ENCODE measurements at places on chromosomes 16 and 17. TPM values are rescaled to one million over a fixed set of nuclear protein-coding genes. Genes with fewer than 3 reads are reported as not detected.

DNA sequence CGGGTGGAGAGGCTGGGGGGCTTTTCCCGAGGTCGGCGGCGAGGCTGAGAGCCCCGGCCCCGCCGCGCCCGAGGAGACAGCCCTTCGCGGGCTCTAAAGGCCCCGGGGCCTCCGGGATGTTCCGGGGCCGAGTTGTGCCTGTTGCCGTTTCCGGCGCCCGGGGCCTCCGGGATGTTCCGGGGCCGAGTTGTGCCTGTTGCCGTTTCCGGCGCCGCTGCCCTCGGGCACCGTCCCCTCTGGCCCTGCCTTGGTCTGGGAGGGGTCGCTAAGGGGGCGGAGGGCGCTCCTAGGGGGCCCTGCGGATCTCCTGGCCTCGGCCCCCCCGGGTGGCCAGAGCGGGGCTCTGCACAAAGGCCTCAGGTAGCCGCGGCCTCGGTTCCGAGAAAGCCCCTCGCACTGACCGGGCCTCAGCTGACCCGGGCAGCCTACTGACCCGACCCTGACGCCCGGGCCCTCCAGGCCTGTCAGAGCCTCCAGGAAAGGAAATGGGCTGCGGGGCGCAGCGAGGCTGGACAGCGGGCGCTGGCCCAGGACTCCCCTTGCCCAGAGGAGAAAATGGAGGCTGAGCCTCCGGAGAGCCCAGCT is 24.2 kb downstream of the ACTG1 start:
- H3K27ac ChIP-seq, result peak overlapping the region; percentile 83
- no peaks in the 10 kb centered on the region for H3K27me3 ChIP-seq
- no peak for DNase-seq
- H3K36me3 ChIP-seq, result no peaks in the 10 kb centered on the region
- peaks cover 46% of the 10 kb centered on the region for H3K4me1 ChIP-seq

- no peaks in the 10 kb centered on the region for H3K36me3 ChIP-seq
- no peaks in the 10 kb centered on the region for H3K4me1 ChIP-seq
- H3K27ac ChIP-seq, result peak overlapping the region; percentile 48
- peak; percentile 19 for DNase-seq
Measured at GRCh38 chr17:37450112-37450511, 39.6 kb upstream of the DUSP14 start.

The ZNF785 gene
- 11.7 TPM for total RNA-seq

The CDH3 gene
- 77.6 TPM for total RNA-seq

The SOX8 gene
- total RNA-seq, result 2.7 TPM

The CNTNAP1 gene
- total RNA-seq, result 3.6 TPM

The DHRS7C gene
- total RNA-seq, result 1.2 TPM

DNA sequence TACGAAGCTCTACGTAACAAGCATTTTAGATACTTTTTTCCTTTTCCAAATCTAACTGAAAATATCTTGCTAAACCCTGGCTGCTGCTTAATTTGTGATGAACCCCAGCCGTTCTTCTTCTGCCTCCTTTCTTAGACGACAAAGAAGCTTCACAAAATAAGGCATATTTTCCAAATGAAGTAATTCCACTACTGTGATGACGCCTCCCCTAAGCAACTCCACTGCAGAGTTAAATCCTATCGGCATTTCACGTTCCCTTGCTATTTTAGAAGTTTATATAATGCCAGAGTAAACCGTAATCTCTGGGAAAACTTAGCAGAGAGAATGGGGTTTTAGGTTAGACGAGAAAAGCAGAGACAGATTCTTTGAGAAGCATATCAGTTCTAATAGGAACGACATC is 683.1 kb upstream of the SALL1 start:
- no peaks in the 10 kb centered on the region for H3K27me3 ChIP-seq
- no peak overlapping the region for H3K4me3 ChIP-seq
- H3K36me3 ChIP-seq, result no peaks in the 10 kb centered on the region
- no peaks in the 10 kb centered on the region for H3K4me1 ChIP-seq

DNA sequence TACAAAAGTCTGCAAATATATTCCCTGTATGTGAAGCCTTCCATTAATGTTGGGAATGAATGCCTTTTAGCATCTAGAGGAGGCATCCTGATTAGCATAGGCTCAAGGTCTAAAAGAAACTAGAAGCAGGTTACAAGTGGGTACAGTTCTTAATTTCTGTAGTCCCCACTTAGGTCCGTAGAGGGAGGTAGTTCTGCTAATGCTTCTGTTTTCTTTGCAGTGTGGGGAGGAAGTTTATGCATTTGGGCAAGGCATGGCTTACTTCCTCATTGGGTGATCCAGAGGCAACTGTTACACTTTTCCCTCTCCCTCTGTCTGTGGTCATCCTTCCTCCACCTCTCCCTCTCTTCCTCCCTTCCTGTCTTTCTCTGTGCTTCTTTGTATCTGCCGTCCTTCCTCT is 108.4 kb upstream of the ZKSCAN2 start:
- peaks cover 3% of the 10 kb centered on the region for H3K4me1 ChIP-seq
- no peak overlapping the region for H3K4me3 ChIP-seq
- no peaks in the 10 kb centered on the region for H3K36me3 ChIP-seq
- DNase-seq, result no peak
- no peak overlapping the region for H3K27ac ChIP-seq
- H3K27me3 ChIP-seq, result no peaks in the 10 kb centered on the region

DNA sequence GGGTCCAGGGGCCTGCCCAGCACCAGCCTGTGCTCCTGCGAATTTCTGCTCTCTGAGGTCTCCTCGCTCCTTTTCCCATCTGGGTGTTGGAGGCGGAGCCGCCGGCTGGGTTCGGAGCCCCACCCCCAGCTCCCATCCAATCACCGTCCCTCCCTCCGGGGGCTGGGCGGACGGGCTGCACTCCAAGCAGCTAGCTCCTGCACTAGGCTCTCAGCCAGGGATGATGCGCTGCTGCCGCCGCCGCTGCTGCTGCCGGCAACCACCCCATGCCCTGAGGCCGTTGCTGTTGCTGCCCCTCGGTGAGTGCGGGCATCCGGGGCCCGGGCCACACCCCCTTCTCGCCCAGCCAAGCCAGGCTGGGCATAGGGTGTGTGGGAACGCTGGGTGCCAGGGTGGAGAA is at the start of gene NRN1L:
TSS of gene NRN1L (plus strand) at position 202 of the 400 bp plus-strand sequence. CDS start at position 221, 19 bp downstream.
- H3K27me3 ChIP-seq, result no peaks in the 10 kb centered on the region
- no peaks in the 10 kb centered on the region for H3K36me3 ChIP-seq
- DNase-seq, result peak; percentile 83
- H3K4me1 ChIP-seq, result peaks cover 3% of the 10 kb centered on the region
- H3K27ac ChIP-seq, result no peak within 1 kb of the TSS
- no peak within 1 kb of the TSS for H3K4me3 ChIP-seq

The SOCS3 gene
- total RNA-seq, result 130 TPM

DNA sequence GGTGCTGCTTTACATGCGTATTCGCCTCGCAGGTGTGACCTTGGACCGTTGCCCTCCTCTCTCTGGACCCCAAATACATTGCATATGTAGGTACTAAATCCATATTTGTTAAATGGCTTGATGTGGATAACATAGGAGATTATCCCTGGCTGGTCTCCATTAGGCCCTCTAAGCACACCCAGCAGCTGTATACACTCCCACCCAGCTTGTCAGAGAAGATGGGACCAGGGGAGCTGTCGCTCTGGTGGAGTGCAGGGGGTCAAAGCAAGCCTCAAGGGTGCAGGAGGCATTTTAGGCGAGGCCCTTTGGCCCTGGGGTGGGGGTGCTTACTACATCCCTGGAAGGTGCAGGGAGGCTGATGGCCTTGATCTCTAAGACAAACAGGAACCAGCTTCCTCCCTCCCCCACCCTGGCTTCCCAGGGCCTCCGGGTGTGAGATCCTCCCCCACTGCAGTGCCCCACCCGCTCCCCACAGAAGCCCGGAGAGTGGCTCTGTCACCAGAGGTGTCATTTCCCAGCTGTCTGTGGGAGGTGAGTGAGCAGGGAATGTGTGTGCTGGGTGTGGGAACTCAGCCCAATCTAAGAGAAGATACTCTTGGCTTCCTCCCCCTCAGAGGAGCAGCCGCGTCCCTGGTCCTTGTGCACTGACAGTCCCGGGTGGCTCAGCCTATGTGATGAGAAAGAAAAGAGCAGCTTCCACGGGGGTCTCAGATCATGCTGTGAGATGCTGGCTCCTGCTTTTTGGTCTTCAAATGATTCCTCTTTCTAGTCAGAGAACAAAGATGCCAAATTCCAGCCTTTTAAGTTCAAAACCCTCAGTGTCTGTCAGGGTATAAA is 1.4 kb upstream of the VAMP2 start:
- H3K27ac ChIP-seq, result peak overlapping the region; percentile 100
- DNase-seq, result peak; percentile 75
- H3K36me3 ChIP-seq, result no peaks in the 10 kb centered on the region
- H3K27me3 ChIP-seq, result no peaks in the 10 kb centered on the region
- no peak overlapping the region for H3K4me3 ChIP-seq
- peaks cover 25% of the 10 kb centered on the region for H3K4me1 ChIP-seq

- H3K27ac ChIP-seq, result no peak overlapping the region
- DNase-seq, result peak; percentile 7
- H3K4me3 ChIP-seq, result no peak overlapping the region
- no peaks in the 10 kb centered on the region for H3K36me3 ChIP-seq
- H3K4me1 ChIP-seq, result peaks cover 4% of the 10 kb centered on the region
- H3K27me3 ChIP-seq, result no peaks in the 10 kb centered on the region
Measured at GRCh38 chr17:58783380-58783779, 27.7 kb downstream of the PPM1E start.

The PRR15L gene
- 64.9 TPM for total RNA-seq

DNA sequence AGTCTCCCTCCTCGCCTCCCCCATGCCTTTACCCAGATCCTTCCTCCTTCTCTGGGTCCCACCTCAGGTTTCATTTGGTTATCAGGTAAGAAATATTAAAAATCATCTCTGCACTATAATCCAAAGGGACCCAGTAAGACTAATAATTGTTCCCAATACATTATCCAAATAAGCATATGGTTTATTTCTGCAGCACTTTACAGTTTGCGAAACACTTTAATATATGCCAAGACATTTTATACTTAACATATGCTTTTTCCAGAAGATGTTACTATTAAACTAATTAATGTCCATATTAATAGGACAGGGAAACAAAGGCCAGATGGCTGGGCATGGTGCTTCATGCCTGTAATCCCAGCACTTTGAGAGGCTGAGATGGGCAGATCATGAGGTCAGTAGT is 33.3 kb downstream of the CD300LF start:
- H3K4me3 ChIP-seq, result no peak overlapping the region
- H3K27ac ChIP-seq, result no peak overlapping the region
- H3K27me3 ChIP-seq, result peaks cover 6% of the 10 kb centered on the region
- peaks cover 4% of the 10 kb centered on the region for H3K4me1 ChIP-seq

GRCh38 chr17:3983606-3984484 is 19.6 kb upstream of the ATP2A3 start:
- H3K4me3 ChIP-seq, result no peak overlapping the region
- H3K27ac ChIP-seq, result no peak overlapping the region
- no peaks in the 10 kb centered on the region for H3K4me1 ChIP-seq
- DNase-seq, result no peak
- no peaks in the 10 kb centered on the region for H3K36me3 ChIP-seq

DNA sequence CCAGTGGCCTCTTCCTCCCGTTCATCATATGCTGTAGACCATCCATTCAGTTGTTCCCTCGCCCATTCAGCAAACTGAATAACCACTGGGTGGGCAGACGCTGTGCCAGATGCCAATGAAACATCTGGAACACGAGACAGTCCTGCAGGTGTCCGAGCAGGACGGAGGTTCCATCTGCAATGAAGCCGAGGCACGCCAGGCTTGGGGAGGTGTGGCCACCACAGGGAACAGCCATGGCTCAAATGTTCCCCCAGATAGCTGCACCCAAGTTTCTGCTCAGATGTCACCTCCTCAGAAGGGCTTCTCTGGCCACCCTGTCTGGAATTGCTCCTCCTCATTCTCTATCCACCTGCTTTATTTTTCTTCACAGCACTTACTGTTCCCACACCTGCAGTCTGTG is 30.5 kb downstream of the UBE2O start:
- no peak overlapping the region for H3K4me3 ChIP-seq
- no peaks in the 10 kb centered on the region for H3K4me1 ChIP-seq
- no peak overlapping the region for H3K27ac ChIP-seq
- no peaks in the 10 kb centered on the region for H3K36me3 ChIP-seq
- H3K27me3 ChIP-seq, result no peaks in the 10 kb centered on the region

- H3K4me3 ChIP-seq, result no peak overlapping the region
- H3K27me3 ChIP-seq, result no peaks in the 10 kb centered on the region
- no peaks in the 10 kb centered on the region for H3K36me3 ChIP-seq
- H3K27ac ChIP-seq, result no peak overlapping the region
- no peaks in the 10 kb centered on the region for H3K4me1 ChIP-seq
- no peak for DNase-seq
Measured at GRCh38 chr17:68176718-68177117, 71.1 kb upstream of the AMZ2 start.

GRCh38 chr17:19830061-19830460 is 37.7 kb downstream of the ULK2 start:
- H3K4me1 ChIP-seq, result no peaks in the 10 kb centered on the region
- H3K27ac ChIP-seq, result no peak overlapping the region
- no peak overlapping the region for H3K4me3 ChIP-seq
- H3K27me3 ChIP-seq, result no peaks in the 10 kb centered on the region
- no peaks in the 10 kb centered on the region for H3K36me3 ChIP-seq

The KCNH4 gene
- total RNA-seq, result 0.17 TPM

The TCAP gene
- 0.90 TPM for total RNA-seq

- H3K4me1 ChIP-seq, result no peaks in the 10 kb centered on the region
- no peaks in the 10 kb centered on the region for H3K36me3 ChIP-seq
- no peak overlapping the region for H3K27ac ChIP-seq
- no peaks in the 10 kb centered on the region for H3K27me3 ChIP-seq
- DNase-seq, result no peak
Measured at GRCh38 chr17:67171560-67171959, 73.4 kb downstream of the HELZ start.

DNA sequence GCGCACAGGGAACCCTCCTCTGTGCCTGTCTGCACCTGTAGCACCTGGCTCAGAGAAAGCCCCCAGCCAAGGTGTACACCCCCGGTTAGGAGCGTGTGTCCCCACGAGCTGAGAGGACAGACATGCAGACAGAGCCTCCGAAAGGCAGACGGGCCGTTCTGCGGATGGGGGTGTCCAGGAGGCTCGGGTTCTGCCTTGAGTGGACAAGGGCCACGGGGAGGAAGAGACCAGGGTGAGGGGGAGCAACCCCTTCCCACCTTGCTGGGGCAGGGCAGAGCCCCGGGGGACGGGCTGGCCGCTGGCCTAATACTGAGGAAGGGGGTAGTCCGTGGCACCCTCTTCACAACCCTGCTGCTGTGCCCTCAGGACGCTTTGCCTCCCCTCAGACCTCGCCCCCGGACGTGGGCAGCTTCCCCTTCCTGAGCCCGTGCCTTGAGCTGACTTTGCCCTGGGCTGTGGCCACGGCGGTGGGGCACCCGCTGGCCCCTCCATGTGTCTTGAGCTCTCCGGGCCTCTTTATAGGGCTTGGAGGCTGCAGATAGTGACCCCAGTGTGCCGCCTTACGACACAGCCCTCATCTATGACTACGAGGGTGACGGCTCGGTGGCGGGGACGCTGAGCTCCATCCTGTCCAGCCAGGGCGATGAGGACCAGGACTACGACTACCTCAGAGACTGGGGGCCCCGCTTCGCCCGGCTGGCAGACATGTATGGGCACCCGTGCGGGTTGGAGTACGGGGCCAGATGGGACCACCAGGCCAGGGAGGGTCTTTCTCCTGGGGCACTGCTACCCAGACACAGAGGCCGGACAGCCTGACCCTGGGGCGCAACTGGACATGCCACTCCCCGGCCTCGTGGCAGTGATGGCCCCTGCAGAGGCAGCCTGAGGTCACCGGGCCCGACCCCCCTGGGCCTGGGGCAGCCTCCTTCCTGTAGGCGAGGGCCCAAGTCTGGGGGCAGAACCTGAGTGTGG is 5.7 kb downstream of the SLC22A31 start:
- H3K4me3 ChIP-seq, result no peak overlapping the region
- H3K4me1 ChIP-seq, result peaks cover 6% of the 10 kb centered on the region
- H3K36me3 ChIP-seq, result no peaks in the 10 kb centered on the region
- DNase-seq, result peak; percentile 5
- peaks cover 7% of the 10 kb centered on the region for H3K27me3 ChIP-seq

The NDRG4 gene
- total RNA-seq, result 3.1 TPM

GRCh38 chr16:74094514-74094913 is 202.1 kb upstream of the PSMD7 start:
- H3K27ac ChIP-seq, result no peak overlapping the region
- no peaks in the 10 kb centered on the region for H3K36me3 ChIP-seq
- no peaks in the 10 kb centered on the region for H3K27me3 ChIP-seq
- DNase-seq, result no peak
- no peaks in the 10 kb centered on the region for H3K4me1 ChIP-seq
